ENCODE measurements at places on chromosomes 2 and 18.

DNA sequence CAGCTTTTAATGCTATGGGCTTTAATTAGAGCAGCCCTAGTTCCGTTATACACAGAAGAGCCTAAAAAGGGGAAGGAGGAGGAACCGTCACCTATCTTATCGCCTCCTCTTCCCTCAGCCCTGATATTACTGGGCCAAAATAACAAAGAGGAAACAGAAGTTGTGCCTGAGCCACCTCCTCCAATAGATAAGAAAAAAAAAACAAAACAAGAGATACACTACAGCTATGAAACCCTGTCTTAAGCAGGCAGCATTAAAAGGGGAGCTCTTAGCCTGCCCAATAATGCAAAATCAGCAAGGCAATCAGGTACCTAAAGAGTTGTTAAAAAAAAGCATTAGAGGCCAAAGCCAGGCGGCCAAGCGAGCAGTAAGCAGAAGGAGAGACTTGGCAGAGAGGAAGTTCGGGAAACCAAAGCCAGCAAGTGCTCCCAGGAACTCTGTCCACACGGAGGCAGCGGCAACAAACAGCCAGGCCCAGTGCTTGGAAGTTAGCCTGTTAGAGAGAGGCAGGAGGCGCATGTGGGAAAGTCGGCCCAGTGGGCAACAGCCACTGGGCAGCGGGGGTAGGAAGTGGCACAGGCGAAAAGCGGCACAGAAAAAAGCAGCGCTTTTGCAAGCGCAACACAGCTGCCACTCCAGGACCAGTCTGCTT lies 41.8 kb upstream of the PDK1 start:
- peaks cover 16% of the 10 kb centered on the region for H3K4me1 ChIP-seq
- H3K27ac ChIP-seq = no peak overlapping the region
- H3K36me3 ChIP-seq = peaks cover 30% of the 10 kb centered on the region
- no peaks in the 10 kb centered on the region for H3K27me3 ChIP-seq
- DNase-seq = no peak

- no peak overlapping the region for H3K27ac ChIP-seq
- no peaks in the 10 kb centered on the region for H3K4me1 ChIP-seq
- H3K27me3 ChIP-seq = peaks cover 7% of the 10 kb centered on the region
- DNase-seq = no peak
- no peaks in the 10 kb centered on the region for H3K36me3 ChIP-seq
Measured at GRCh38 chr2:234763002-234763873, 188.6 kb upstream of the SH3BP4 start.

DNA sequence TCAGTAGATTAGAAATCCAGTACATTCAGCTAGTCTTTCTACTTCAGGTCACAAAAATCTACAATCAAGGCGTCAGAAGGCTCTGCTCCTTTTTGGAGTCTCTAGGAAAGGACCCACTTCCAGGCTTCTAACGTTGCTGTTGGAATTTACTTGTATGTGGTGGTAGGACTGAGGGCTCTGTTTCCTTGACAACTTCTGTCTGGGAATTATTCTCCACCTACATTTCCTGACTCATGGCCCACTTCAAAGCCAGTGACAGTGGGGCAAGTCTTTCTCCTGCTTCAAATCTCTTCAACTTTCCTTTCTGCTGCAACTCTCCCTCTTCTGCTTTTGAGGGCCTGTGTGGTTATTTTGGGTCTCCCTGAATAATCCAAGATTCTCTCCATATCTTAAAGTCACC lies 10.4 kb upstream of the TMX3 start:
- peaks cover 5% of the 10 kb centered on the region for H3K27me3 ChIP-seq
- no peak overlapping the region for H3K27ac ChIP-seq
- no peak for DNase-seq
- H3K36me3 ChIP-seq = peaks cover 2% of the 10 kb centered on the region
- H3K4me3 ChIP-seq = no peak overlapping the region
- peaks cover 28% of the 10 kb centered on the region for H3K4me1 ChIP-seq

GRCh38 chr18:10044054-10044453 lies 130.2 kb downstream of the VAPA start:
- peaks cover 2% of the 10 kb centered on the region for H3K36me3 ChIP-seq
- H3K27me3 ChIP-seq = peaks cover 2% of the 10 kb centered on the region
- DNase-seq = no peak
- H3K27ac ChIP-seq = no peak overlapping the region
- H3K4me3 ChIP-seq = no peak overlapping the region
- no peaks in the 10 kb centered on the region for H3K4me1 ChIP-seq

DNA sequence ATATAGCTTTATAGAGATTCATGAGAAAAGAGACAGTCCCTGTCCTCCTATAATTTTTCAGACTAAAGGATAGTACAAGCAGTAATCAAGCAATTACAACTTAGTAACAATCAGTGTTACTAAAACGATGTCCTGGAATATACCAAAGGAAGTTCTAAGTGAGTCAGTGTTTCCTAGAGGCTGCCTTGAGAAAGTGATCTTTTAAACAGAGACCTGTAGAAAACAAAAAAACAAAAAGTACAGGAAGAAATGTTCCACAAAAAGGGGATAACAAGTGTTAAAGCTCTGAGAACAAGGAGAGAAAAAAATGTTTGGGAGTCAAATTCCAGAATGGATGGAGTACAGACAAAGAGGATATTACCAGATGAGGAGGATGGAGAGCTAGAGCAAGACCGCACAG lies 556.4 kb downstream of the ERBB4 start:
- DNase-seq = no peak
- no peak overlapping the region for H3K4me3 ChIP-seq
- no peaks in the 10 kb centered on the region for H3K4me1 ChIP-seq

DNA sequence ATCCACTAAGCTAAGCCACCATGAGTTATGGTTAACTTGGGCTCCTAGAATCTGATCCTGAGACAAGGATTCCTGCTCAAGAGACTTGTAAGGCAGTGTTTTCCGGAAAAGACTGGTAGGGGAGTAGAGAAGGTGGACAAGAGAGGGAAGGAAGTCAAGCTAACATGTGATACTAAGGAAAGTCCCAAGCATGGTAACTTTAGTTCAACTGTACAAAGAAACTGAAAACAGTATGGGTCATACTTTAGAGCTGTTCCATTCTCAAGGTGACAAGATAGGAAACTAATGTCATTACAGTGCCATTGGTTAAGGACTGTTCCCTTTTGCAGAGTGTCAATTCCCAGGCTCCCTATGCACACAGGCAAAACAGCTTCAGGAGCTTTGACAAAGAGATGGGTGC lies 5.8 kb downstream of the MYO5B start:
- H3K27me3 ChIP-seq = peaks cover 39% of the 10 kb centered on the region
- H3K4me1 ChIP-seq = peaks cover 22% of the 10 kb centered on the region
- DNase-seq = no peak
- H3K36me3 ChIP-seq = no peaks in the 10 kb centered on the region

DNA sequence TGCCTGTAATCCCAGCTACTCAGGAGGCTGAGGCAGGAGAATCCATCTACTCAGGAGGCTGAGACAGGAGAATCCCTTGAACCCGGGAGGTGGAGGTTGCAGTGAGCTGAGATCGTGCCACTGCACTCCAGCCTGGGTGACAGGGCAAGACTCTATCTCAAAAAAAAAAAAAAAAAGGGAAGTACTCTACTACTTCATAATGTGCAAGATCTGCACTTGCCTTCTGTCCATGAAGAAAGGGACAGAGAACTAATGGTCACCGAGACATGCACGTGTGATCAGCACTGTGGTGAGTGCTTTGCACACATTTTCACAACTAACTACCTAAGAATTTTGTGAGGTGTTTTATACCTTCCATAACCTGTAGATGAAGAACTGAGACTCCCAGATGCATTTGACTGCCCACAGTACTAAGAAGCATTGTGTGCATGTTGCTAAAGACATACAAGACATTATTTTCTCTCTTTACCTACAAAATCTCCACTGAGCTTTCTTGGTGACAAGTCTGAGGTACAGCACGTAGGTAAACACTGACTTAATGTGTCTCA lies 784.8 kb upstream of the ID2 start:
- peaks cover 18% of the 10 kb centered on the region for H3K4me1 ChIP-seq
- H3K27ac ChIP-seq = no peak overlapping the region
- no peaks in the 10 kb centered on the region for H3K36me3 ChIP-seq
- DNase-seq = no peak
- H3K27me3 ChIP-seq = peaks cover 3% of the 10 kb centered on the region

DNA sequence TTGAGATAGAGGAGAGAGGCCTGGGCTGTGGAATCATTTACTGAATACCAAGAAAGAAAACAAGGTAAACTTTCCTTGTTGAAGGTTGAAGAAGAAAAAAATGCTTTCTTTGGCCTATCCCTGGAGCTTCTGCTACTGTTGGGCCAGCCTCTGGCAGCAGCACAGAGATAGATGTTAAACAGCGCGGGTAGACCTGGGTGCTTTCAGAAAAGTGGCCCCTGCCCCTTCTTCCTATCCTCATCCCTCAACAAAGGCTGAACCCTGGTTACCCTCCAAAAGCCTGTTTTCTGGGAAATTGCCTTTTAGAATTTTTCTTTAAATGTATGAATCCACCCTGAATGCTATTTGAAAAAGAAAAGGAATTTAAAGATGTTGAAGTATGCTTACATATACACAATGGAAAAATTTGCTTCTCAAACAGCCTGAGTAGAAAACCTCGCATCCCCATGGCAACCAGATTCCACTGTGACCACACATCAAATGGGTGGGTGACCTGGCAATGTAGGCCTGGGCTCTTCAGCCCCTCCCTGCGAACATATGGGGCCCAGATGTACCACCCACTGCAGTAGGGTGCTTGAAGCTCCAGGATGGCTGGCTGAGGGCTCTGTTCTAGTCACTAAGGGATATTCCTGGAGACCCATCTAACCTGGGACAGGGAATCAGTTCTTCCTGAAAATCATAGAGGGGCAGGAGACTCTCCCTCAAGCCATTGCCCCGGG lies 23.4 kb upstream of the CHRNA1 start:
- H3K27me3 ChIP-seq = no peaks in the 10 kb centered on the region
- no peak overlapping the region for H3K4me3 ChIP-seq
- peaks cover 15% of the 10 kb centered on the region for H3K4me1 ChIP-seq
- peak; percentile 25 for DNase-seq
- H3K27ac ChIP-seq = peak overlapping the region; percentile 78

GRCh38 chr18:21218862-21219261 lies 23.2 kb upstream of the GREB1L start:
- H3K27me3 ChIP-seq = no peaks in the 10 kb centered on the region
- no peak overlapping the region for H3K4me3 ChIP-seq
- no peaks in the 10 kb centered on the region for H3K36me3 ChIP-seq
- H3K27ac ChIP-seq = no peak overlapping the region
- no peaks in the 10 kb centered on the region for H3K4me1 ChIP-seq

- no peak overlapping the region for H3K27ac ChIP-seq
- no peak for DNase-seq
- peaks cover 49% of the 10 kb centered on the region for H3K27me3 ChIP-seq
- H3K4me1 ChIP-seq = no peaks in the 10 kb centered on the region
- H3K4me3 ChIP-seq = no peak overlapping the region
Measured at GRCh38 chr2:119155633-119156032, 2.9 kb downstream of the C1QL2 start.

DNA sequence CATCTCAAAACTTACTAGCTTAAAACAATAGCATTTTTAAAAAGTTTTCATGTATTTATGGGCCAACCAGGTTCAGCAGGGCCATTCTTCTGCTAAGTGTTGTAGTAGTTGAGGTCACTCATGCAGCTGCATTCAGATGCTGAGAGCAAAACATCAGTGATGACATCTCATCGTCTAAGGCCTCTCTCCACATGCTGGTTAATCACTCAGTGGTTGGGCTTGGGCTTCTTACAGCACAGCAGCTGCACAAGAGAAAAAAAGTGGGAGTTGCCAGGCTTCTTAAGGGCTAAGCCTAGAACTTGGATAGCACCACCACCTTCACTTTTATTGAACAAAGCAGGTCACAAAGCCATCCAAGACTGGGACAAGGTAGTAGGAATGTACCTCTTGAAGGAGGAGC lies 190.3 kb downstream of the IRS1 start:
- peaks cover 10% of the 10 kb centered on the region for H3K27me3 ChIP-seq
- H3K36me3 ChIP-seq = no peaks in the 10 kb centered on the region
- no peak overlapping the region for H3K4me3 ChIP-seq
- H3K27ac ChIP-seq = no peak overlapping the region
- H3K4me1 ChIP-seq = no peaks in the 10 kb centered on the region

- peaks cover 58% of the 10 kb centered on the region for H3K4me1 ChIP-seq
- H3K36me3 ChIP-seq = peaks cover 33% of the 10 kb centered on the region
Measured at GRCh38 chr2:168167511-168168263, 79.7 kb downstream of the STK39 start.

DNA sequence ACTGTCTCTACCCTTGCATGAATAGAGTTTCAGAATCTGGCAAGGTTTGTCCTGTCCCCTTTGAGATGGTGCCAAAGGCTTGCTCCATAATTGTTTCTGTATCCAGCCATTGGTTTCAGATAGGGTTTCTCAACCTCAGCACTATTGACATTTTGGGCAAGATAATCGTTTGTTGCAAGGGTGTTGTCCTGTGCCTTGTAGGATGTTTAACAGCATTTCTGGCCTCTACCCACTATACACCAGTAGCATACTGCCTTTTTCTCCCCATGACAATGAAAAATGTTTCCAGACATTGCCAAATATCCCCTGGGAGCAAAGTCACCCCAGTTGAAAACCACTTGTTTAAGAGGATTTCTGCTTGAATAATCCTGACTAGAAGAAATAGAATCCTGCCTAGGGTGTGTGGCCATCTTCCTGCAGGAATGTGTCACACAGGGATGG lies 126.8 kb downstream of the CDC42EP3 start:
- H3K4me1 ChIP-seq = no peaks in the 10 kb centered on the region
- no peaks in the 10 kb centered on the region for H3K27me3 ChIP-seq
- no peaks in the 10 kb centered on the region for H3K36me3 ChIP-seq

GRCh38 chr2:65634304-65634703 lies 201.9 kb upstream of the SPRED2 start:
- peaks cover 3% of the 10 kb centered on the region for H3K27me3 ChIP-seq
- H3K27ac ChIP-seq = no peak overlapping the region
- H3K36me3 ChIP-seq = no peaks in the 10 kb centered on the region
- no peaks in the 10 kb centered on the region for H3K4me1 ChIP-seq
